ENCODE measurements at places on chromosomes 6 and 20.

GRCh38 chr6:140379919-140380318, 1005.5 kb upstream of the CITED2 start:
- no peak for DNase-seq

DNA sequence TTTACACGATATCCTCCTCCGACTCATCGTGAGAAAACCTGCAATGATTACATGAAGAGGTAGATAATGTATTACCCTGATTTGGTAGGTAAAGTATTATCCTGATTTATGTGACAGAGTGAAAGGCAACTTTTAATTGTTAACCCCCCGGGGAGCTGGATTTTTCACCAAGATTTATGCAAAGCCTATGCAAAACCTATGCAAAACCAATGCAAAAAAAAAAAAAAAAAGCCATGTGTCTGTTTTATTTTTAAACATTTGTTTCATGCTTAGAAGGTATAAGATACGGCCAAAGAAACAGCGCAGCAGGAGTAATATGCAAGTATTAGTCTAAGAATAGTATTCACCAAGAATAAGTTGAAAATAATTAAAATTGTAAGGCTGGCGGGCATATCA, 109.9 kb downstream of the IPCEF1 start:
- DNase-seq = no peak

DNA sequence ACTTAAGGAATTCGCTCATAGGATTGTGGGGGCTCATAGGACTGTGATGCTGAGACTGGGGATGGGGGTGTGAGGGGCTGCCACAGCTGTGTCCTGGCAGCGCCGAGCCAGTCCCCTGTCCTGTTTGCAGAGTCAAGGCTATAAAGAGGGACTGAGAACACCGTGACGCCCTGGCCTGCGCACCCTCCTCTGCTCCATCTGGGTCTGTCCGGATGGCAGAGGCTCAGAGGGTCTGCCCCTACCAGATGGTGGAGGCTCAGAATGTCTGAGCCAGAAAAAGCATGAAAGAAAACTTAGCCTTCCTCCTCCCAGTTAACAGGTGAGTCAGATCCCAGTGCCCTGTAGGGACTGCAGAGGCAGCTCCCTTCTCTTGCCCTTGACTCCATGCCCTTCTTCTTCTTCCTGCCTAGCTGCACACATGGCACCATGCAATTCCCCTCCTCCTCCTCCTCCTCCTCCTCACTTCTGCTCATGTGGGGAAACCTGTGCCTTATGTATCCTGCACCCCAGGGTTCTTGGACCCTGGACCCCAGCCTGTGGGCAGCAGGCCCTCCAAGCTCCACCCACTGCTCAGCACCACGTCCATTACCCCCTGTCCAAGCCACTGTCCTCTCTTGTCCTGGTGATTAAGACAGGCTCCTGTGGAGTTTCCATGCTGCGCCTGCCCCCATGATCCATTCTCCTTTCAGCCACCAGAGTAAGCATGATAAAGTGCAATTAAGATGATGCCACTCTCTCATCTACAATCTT, 410.0 kb upstream of the SULF2 start:
- no peak for DNase-seq

GRCh38 chr6:115583290-115583689, 477.4 kb downstream of the FRK start:
- DNase-seq = no peak

- DNase-seq = no peak
These were observed 17.6 kb downstream of the GHRH start for GRCh38 chr20:37243937-37244571.

- DNase-seq = no peak
These were observed 157.9 kb downstream of the FOXC1 start for GRCh38 chr6:1767481-1768246.

- no peak for DNase-seq
These were observed 497.8 kb downstream of the PREX1 start for GRCh38 chr20:48329676-48330664.

DNA sequence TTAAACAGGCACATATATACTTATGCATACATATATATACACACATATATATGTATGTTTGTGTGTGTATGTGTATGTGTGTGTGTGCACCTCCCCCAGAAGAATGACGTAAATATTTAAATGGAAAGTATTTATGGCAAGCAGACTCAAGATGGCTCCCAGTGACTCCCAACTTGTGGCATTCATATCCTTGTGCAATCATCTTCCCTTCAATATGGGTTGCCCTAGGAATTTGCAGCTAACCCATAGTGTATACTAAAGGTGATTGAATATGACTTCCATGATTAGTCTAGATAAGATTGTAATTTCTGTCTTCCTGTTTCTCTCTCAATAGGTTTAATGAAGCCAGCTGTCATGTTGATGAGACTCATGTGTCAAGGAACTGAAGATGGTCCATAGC, 127.6 kb downstream of the TRDN start:
- no peak for DNase-seq

GRCh38 chr6:164042212-164042611, 627.7 kb downstream of the QKI start:
- DNase-seq = no peak

GRCh38 chr6:21277601-21278374, 315.8 kb upstream of the SOX4 start:
- DNase-seq = no peak

DNA sequence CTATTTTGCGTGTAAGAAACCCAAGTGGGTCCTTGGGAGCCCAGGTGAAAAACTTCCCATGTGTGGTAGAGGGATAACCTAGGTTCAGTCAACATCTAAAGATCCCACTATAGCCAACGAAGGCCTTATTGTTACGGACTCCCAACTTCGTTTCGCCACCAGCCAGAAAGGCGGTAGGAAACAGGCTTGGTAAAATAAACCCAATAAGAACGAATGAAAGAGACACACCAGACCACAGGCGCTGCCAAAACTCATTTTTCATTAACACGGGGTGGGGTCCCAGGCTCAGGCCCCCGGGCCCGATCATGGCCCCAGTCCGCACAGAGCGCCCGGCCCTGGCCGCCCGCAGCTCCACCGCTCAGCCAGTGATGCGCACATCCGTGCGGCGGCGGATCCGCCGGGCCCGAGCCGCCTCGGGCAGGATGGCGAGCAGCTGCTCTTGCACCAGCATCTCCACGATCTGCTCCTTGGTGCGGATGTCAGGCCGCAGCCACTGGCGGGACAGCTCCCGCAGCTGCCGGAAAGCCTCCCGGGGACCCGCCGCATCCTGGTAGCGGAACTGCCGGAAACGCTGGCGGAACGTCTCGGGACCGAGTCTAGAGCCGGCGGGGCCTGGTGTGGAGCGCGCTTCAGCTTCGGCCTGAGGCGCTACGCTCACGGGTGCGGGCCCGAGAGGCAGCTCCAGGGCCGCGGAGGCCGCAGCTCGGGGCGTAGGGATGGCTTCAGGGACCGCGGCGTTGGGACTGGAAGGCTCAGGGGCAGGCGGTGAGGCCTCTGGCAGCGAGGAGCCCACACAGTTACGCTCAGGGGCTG, 709 bp downstream of the SCAND1 start:
- peak; percentile 73 for DNase-seq

DNA sequence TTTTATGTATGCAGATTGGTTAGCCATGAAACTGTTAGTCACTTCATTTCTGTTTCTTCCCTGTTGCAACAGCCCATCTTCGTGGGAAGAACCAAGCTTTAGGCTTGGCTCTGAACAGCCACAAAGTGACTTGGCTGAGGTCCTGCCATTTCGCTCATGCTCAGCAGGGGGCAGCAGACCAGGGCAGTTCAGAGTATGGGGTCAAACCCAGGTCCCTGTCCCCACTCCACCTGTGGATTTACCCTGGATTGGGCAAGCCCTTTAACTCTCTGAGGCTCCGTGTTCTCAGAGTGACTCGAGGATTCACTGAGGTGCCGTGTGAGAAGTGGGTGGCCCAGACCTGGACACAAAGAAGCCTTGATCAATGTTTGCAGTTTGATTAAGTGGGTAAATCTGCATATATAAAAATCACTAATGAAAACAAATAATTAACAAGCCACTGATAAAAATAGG, 19.8 kb upstream of the MAP1LC3A start:
- DNase-seq = peak; percentile 61

- DNase-seq = peak; percentile 7
These were observed at the start of gene TPBG for GRCh38 chr6:82363428-82364086. Gene TPBG (plus strand): TSS chr6:82363817. CDS start chr6:82364962, 1,145 bp downstream.

DNA sequence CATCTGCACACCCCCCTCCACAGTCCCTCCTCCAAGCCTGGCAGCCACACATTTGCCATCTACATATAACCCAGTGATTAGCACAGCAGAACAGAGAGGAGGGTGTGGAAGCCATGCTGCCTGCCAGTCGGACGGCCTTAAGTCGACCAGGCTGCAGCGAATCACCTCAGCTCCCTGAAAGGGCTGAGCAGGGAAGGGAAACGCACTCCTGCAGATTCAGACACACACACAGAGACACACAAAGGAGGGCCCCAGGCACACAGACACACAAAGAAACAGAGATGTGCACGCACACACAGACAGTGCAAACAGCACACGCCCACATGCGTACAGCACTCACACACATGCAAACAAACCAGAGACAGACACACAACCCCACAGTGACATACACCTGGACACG, 11.2 kb upstream of the SIRPA start:
- no peak for DNase-seq

DNA sequence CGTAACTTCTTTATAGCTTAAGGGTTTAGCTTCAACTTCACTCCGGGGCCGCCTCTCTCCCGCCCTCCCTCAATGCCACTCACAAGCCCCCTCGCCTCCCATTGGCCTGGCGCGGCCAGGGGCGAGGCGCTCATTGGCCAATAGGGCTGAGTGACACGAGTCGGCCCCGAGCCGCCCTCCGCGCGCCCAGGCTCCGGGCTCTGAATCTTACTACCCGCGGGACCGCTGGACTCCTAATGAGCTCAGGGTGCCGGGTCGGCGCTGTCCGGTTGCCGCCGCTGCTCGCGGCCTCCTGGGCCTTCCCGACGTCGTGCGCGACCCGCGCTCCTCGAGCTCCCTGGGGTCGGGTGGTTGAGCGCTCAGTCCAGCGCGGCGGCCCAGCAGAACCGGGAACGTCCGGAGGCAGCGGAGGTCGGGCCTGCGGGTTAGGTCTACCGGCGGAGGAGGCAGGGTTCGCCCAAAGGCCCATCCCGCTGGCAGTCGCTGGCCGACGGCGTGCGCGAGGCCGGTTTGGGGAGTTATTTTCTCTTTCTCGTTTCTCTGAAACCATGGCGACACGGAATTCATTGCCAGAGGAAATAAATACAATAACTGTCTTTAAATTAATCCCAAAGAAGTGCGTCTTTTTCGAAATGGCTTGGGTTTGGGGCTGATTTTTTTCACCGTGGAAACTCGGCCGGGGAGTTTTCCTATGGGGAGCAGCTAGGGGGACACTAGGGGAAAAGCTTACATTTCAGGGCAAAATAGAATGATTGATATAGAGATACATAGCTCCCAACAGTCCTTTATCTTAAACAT, at the start of gene SIM1:
Gene SIM1, minus strand, starts transcription at position 19 of the 798 bp plus-strand sequence. CDS start 1,453 bp downstream, outside the sequence.
- DNase-seq = no peak

- no peak for DNase-seq
These were observed 40.6 kb upstream of the NKX2-2 start for GRCh38 chr20:21554376-21554890.

DNA sequence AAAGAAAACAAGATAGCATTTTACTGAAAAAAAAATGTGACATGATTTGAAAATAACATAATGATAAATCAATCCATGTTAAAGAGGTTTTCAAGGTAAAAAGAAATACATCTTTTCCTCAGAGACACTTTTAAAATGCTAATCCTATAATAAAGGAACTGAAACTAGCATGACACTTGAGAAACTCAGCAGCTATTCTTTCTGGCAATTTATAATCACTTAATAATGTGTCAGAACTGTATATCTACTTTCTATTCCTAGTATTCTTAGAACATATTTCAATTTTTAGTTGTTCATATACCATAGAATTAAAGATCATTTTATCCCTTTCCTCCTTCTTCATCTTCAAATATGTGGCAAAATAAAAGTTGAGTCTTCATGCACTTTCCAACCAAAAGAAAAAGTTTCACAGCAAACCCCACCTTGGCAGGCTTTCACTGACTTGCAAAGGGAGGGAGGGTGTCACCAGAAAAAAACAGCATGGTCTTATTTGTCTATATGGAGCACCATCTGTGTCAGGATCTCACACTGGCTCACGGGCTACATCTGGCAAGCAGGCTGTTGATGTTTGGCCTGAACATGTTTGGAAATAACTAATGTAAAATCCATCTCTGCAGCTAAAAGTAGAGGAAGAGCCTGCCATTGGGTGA, 48.5 kb downstream of the FHL5 start:
- no peak for DNase-seq

DNA sequence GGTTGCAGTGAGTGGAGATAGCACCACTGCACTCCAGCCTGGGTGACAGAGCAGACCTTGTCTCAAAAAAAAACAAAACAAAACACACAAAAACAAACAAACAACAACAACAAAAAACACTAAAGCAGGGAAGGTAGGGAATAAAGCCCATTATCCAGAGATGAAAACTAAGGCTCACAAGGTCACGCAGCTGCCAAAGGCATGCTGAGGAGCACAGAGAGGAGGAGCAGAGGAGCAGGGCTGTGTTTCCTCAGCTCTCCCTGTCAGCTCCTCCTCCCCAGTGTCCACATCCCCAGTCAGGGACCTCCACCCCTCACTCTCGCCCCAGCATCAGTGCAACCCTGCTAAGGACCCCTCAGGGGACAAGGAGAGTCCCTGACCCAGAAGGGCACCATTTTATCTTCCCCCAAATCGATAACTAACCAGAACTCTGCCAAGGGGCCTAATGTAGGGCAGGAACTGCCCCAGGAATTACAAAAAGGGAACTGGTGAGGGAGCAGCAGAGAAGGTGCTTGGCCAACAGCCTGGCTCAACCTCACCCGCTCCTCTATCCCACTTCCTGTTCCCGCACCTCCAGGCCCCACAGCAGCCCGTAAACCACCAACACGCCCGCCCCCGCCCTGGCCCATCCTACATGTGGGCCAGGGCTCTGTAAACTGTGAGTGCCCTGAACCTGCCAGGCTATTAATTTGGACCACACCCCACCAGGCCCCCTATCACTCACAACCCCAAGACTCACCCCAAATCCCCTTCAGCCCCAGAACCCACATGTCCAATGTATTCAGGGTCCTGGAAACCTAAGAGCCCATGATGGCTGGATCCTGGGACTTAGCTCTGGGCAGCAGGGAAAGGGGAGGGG, 9.0 kb downstream of the TEAD3 start:
- no peak for DNase-seq

DNA sequence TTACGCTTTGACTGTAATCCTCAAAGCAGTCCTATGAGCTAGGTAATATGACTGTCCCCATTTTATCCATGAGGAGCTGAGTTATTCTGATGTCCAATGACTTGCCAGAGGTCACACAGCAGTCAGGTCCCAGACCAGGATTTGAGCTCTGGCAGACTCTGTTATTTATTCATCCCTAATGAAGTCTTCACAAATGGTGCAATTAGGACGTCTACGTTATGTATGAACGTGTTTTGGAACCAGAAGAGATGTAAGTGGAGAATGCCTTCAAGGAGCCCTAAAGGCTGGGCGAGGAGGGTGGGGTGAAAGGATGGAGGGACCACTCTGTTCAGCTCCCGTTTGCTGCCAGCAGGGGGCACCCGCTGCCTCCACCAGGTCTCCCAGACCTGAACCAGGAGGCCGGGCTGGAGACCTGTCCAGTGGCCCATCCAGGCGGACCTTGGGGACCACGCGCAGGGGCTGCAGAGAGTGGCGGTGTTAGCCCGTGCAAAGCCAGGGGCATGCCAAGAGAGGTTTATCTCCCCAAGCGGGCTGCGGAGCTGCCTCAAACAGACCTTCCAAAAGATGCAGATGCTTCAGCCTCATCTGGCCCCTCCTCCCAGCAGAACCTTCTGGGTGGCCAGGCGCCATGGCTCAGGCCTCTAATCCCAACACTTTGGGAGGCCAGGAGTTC, 15.2 kb upstream of the ZNF335 start:
- peak; percentile 77 for DNase-seq

Measured in CD4-positive, alpha-beta T cell treated with Interleukin-21 for 1 hour (primary cell).